ENCODE measurements at places on chromosomes 6 and 20.

- no peak for DNase-seq
These were observed 50.6 kb downstream of the SOD2 start for GRCh38 chr6:159642481-159642880.

GRCh38 chr6:91281901-91282300 is 695.0 kb upstream of the MAP3K7 start:
- peak; percentile 72 for DNase-seq

DNA sequence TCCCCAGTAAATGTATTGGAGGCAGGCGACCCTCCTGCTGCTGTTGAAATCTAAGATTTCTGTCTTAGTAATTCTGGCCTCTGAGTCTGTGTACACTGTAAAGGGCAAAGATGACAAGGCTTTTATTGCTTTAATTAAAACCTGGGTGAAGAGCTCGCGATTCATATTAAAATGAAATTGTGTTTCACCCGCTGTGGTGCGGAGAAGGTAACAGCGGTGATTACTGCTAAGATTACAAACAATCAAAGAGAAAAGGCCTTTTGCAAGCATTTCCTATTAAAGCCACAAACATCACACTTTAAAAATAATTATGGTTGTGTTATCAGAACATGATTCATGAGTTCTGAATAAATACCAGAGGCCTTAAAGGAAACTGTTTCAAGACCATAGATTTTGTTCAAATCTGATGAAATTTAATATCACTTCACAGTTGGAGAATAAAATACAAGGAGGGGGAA is 69.3 kb downstream of the TOX2 start:
- peak; percentile 4 for DNase-seq

DNA sequence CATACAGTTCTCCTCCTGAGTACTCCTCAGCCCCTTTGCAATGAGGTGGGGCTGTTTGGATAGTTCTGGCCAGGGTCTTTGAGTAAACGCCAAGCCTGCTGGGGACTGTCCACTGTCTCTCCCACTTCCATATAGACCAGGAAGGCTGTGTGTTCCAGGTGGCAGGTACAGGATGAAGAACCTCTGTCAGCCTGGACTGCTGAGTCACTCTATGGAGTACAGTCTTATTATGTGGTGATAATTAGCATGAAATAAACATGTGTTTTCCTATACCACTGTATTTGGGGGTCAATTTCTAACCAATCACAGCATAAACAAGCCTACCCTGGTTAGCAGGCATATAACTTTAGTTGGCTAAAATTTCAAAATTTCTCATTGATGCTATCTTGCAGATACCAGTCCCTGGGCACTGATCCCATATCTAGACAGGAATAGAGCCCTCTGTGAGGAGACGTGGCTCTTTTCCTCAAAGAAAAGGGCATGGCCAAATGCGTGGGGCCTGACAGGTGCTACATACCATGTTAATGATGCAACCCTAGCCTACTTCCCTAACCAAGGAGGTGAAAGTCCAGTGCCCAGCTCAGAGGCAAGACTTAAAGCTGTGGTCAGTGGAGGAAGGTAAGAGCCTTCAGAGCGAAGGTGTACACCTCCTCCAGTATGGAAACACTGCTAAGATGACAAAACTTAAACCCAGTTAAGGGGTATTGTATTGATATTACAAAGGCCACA is 4.5 kb upstream of the ALDH8A1 start:
- DNase-seq: no peak

GRCh38 chr6:106972500-106972899 is 2.0 kb downstream of the CD24 start:
- DNase-seq: peak; percentile 81

DNA sequence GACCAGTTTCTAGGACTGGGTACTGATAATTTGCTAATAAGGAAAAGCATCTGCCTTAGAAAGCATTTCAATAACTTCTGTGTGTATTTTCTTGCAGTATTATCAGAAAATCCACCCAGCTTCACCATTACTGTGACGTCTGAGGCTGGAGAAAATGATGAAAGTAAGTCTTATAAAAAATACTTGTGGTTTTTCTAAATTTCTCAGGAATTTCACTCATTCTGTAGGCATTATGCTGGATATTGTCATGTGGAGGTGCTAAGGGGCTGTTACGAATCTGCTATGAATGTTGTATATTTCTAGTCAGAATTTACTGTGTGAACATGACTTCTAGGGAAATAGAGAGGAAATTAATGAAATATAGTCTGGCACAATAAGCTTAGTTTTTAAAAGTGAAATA is 8.9 kb downstream of the RWDD1 start:
- no peak for DNase-seq

Measured in NCI-H69 (cell line).